ENCODE measurements at places on chromosomes 3 and 15. TPM values are rescaled to one million over a fixed set of nuclear protein-coding genes. Genes with fewer than 3 reads are reported as not detected.

Gene ADAMTS9
- total RNA-seq, result not detected

Gene PTPRG
- total RNA-seq, result not detected

GRCh38 chr3:1987980-1988379 is 110.7 kb upstream of the CNTN4 start:
- H3K27ac ChIP-seq, result no peak overlapping the region
- no peaks in the 10 kb centered on the region for H3K27me3 ChIP-seq
- H3K4me3 ChIP-seq, result no peak overlapping the region
- DNase-seq, result peak; percentile 2
- no peaks in the 10 kb centered on the region for H3K4me1 ChIP-seq

- no peaks in the 10 kb centered on the region for H3K4me1 ChIP-seq
- H3K27me3 ChIP-seq, result no peaks in the 10 kb centered on the region
- no peak for DNase-seq
- no peak overlapping the region for H3K27ac ChIP-seq
Measured at GRCh38 chr15:34085746-34086145, 15.9 kb downstream of the EMC7 start.

- peaks cover 37% of the 10 kb centered on the region for H3K27me3 ChIP-seq
- no peak for DNase-seq
- H3K36me3 ChIP-seq, result no peaks in the 10 kb centered on the region
- H3K27ac ChIP-seq, result no peak overlapping the region
Measured at GRCh38 chr15:66844041-66844746, 142.2 kb downstream of the SMAD6 start.

Data from activated CD8-positive, alpha-beta T cell treated with anti-CD3 and anti-CD28 coated beads for 36 hours (primary cell).